ENCODE measurements at places on chromosomes 1 and 21.

DNA sequence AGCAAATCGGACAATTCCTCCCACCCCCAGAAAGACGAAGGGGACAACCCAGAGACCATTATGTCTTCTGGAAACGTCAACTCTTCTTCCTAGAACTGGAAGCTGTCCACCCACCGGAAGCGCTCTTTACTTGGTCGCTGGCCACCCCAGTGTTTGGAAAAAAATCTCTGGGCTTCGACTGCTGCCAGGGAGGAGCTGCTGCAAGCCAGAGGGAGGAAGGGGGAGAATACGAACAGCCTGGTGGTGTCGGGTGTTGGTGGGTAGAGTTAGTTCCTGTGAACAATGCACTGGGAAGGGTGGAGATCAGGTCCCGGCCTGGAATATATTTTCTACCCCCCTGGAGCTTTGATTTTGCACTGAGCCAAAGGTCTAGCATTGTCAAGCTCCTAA, 3.2 kb downstream of the S1PR1 start:
- DNase-seq = no peak

DNA sequence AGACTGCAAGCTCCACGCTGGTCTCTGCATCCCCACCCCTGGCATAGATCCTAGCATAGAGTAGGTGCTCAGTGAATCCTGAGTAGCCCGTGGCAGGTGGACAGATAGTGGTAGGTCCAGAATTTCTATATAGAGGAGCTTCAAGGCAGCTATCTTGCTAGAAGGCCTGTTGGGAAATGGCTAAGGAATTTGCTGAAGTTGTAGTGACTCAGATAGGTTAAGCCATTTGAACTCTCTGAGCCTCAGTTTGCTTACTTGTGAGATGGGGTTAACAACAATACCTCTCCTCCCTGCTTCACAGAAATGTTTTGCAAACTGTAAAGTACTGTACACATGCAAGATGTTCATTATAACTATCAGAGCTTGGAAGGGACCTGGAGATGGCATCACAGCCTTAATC, 23.4 kb upstream of the EPHB2 start:
- no peak for DNase-seq

- DNase-seq = no peak
These were observed 36.5 kb downstream of the MCOLN2 start for GRCh38 chr1:84960371-84960770.

GRCh38 chr1:156559797-156560385, 12.5 kb downstream of the IQGAP3 start:
- DNase-seq = no peak

DNA sequence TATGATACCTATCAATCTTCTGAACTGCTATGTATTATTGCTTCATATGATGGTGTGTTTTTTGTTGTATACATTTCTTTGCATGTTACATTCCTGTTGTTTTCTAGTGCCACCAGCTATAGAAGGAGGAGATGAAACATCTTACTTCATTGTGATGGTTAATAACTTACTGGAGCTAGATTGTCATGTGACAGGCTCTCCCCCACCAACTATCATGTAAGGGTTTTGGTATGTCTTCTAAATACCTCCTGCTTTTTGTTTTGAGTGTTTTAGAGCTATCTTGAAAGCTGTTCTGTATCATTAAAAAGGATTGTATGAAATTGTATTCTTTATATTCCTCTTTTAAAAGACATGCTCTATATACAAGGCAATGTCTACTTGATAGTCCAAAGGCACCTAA, 282.7 kb downstream of the HMCN1 start:
- DNase-seq = no peak

GRCh38 chr1:11955221-11955620, 20.7 kb downstream of the PLOD1 start:
- no peak for DNase-seq

DNA sequence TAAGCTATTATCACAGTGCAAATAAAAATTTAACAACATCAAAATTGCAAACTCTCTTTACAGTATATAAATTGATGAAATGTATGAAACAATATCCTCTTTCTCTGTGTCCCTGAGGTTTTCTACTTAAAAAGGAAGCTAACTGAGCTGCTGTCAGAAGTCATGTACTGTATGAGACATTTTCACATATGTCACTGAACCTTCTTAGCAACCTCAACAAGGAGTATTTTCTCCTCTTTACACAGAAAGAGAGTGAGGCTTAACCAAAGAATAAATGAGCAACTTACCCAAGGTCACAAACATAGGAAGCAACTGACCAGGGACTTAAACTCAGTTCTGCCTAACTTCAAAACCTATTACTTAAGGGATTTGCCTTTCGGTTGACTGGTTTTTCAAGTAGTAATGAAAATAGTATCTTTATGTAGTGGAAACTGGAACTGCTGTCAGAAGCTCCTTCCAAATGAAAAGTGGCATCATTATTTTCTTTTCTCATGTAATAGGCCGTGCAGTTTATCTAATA, 288.9 kb downstream of the LRRIQ3 start:
- DNase-seq = no peak

GRCh38 chr1:17567582-17567981, 28.1 kb downstream of the ARHGEF10L start:
- DNase-seq = no peak

- DNase-seq = no peak
These were observed 64.8 kb downstream of the UBE2T start for GRCh38 chr1:202276920-202277319.

GRCh38 chr21:34274001-34274400, 89.8 kb upstream of the KCNE2 start:
- no peak for DNase-seq

DNA sequence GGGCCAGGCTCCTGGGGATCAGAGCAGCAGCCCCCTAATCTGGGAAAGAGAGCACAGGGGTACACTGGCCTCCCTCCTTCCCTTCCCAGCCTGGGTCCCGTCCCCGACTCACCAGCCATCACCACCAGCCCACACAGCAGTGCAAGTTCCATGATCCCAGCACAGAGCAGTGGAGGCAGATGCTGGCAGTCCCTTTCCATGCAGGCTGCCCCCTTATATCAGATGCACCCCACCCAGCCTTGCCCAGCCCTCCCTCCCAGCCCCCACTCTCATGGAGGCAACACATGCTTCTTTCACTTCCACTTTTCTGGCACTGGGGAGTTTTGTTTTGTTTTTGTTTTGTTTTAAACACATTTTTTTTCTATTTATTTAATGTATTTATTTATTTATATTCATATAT, at the start of gene PLA2G2D:
TSS of gene PLA2G2D (minus strand) at position 190 of the 400 bp plus-strand sequence. CDS start at position 152, 38 bp downstream.
- DNase-seq = no peak

DNA sequence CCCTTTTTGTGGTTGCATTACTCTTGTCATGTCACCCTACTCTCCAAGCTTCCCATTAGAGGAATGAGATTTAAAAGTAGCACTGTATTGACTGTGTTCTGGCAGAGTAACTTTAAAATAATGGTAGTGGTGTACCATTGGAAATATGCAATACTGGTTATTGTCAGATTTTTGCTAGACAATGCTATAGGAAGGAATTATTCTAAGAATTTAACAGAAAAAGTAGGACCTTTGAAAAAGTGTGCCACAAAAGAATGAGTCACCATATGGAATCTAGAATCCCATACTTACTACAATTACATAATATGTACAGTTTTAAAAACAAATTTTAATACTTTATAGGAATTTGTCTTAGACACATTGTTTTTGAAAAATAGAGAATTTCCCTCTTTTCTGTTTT, 13.8 kb downstream of the MIER1 start:
- no peak for DNase-seq

DNA sequence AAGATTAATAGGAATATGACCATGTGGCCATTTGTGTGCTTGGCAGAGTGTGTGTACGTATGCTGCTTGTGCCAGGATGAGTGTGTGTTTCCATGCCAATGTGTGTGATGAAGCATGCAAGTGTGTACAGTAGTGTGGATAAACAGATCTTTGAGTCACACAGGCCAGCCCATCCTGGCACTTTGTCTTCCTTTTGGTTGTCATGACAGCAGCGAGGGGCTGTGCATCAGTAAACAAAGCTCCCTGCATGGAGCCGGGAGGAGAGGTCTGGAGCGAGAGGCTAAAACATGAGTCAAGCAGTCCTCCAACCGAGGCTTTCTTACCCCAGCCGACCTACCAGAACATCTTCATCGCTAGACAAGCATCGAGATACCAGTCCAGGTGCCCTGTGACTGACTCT, 221.2 kb downstream of the CACNA1E start:
- no peak for DNase-seq

DNA sequence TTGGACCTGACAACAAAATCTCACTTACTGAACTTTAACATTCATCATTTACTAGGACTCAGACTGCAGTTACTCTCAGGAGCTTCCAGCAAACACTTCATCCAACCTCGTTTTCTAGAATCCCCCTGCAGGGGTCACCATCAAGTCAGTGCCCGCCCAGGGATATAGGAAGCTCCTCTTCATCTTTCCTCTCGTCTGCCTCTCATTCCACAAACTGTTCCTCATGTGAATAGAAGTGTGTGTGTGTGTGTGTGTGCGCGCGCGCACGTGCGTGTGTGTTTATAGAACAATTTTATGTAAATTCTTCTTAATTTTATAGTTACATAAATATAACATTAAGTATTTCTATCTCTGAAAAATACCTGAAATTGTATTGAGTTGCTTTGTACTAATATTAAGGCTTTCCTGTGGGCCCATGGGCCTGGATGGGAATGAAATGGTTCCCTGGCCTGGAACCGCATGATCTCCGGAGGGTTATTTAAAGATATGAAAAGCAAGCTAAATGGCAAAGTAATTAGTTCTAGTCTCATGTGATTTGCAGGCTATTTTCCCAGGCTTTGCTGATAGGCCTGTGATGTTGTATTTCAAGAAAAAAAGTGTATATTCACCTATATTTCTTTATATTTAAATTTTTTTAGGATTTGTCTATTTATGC, 21.7 kb upstream of the ABCD3 start:
- no peak for DNase-seq

GRCh38 chr1:38135625-38136414, 89.2 kb upstream of the POU3F1 start:
- no peak for DNase-seq

- DNase-seq = no peak
These were observed 134.5 kb downstream of the IER5 start for GRCh38 chr1:181222972-181223505.

- DNase-seq = no peak
These were observed 18.4 kb upstream of the F3 start for GRCh38 chr1:94559921-94560320.

DNA sequence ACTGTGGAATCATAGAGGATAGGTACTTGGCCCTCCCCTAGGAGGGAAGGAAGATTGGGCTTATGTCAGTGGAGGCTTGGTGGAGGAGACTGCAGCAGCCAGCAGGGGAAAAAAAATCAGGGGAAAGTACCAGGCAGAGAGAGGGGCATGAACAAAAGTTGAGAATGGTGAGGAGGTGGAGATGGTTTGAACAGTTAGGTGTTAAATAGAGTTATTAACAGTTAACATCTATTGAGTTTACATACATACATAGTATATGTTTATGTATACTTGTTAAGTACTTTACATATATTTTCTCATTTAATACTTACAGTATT, 136.5 kb upstream of the HNRNPU start:
- DNase-seq = no peak

DNA sequence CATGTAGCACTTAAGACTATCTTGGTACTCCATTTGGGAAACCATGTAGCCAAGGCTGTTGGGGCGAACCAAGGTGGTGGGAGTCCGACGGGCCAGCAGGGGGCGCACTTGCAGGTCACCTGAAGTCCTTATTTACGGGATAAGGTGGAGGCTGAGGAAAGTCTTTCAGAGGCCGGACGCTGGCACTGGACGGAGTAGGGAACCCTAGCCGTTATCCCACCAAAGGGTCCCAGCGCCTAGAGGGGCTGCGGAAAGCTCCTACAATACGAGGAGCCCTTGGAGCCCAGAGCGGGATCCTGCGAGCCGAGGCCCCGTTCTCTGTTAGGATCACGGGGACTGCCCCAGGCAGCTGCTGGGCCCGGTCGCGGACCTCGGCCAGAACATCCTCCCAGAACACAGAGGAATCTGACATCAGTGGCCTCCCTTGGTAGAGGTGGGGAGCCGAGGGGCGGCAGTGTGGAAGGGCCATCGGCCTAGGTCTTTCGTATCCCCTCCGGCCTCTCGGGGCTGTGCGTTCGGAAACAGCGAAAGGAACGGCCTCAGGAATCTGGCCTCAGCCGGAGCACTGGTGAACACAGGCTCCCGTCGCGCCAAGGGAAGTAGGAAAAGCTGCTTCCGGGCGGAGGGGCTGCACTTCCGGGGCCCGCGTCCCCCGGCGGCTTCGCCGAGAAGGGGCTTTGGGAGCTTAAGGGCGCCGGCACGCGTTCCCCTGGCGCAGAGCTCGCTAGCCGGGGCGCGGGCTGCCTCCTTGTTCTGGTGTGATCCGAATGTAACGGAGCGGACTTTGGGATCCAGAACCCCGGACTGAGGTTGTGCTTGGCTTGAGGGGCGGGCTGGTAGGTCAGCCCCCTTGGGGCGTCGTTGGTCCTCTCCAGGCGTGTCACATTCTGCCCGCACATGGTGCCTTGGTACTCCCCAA, 29.9 kb upstream of the RPTN start:
- peak; percentile 75 for DNase-seq

GRCh38 chr1:55560266-55560665, 345.1 kb upstream of the USP24 start:
- no peak for DNase-seq

DNA sequence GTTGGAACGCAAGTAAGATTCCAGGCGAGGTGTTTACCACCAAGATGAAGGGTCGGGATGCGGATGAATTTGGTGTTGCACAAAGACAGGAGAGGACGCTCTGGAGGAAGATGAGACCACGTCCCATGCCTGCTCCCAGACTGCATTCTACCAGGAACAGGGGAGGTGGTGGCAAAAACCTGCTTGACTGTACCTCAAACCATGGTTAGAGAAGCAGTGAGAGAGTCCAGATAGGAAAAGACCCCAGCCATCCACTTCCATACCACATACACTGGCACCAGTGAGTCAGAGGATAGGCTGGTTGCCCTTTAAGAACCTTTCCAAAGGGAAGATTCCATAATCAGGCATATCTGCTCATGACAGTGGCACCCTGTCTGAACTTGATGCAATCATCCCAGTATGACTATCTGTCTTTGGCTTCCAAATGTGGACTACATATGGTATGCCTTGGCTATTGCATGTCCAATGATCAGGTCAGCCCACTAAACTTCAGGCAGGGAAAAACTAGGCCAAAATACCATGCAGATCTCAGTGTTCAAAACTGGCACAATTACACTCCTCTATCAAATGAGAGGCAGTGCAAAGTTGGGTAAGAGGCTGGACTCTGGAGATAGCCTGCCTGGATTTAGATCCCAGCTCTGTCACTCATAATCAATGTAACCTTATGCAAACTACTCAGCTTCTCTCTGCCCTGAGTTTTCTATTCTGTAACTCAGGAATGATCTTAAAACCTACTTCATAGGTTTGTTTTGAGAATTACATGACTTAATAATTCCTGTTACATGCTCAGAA, 20.6 kb downstream of the NPR1 start:
- DNase-seq = no peak

DNA sequence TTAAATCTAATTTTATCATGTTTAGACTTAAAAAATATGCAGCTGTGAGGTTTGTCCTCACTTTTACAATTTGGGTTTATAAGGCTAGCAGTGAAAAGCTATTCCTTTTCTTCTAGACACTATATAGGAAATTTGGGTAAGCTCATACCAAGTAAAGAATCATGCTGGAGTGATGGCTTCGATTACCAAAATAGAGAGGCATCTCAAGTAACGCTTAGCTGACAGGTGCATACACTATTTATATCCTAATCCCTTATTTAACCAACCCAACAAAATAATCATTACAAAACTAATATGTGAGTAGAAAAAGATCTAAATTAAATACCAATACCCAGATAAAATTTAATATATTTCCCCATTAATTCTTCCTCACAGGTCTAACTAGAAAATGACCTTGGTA, 193.2 kb downstream of the LHX8 start:
- no peak for DNase-seq

GRCh38 chr1:160997323-160998038, 23.5 kb downstream of the F11R start:
- DNase-seq = peak; percentile 43
